ENCODE measurements at places on chromosomes 3 and 15.

DNA sequence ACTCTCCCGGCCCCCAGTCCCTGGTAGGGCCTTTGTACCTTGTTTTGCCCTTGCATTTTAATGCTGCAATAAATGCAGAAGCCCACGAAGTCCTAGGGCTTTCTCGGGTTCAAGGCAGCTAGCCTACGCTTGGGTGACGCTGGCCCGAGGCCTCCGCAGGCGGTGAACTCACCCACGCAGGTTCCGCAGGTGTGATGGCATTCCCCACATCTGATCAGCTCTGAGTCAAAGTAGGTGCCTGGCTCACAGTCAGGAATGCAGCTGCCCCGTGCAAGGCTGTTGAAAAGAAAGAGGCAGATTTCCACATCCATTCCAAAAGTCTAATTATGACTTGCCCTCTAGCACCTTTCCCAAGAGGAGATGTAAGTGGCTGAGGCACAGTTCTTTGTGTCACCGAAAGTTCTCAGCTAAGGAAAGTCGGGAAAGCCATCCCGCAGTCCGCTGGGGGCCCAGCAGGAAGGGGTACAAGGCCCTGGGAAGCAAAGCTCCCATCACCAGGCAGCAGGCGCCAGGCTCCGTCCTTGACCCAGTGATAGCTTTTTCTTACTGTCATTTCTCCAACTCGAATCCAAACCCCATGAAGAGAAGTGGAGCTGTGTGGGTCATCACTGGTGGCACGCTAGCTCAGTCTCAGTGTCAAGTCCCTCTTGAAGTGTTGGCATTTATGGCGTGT, 23.2 kb upstream of the SNRPA1 start:
- DNase-seq: no peak

DNA sequence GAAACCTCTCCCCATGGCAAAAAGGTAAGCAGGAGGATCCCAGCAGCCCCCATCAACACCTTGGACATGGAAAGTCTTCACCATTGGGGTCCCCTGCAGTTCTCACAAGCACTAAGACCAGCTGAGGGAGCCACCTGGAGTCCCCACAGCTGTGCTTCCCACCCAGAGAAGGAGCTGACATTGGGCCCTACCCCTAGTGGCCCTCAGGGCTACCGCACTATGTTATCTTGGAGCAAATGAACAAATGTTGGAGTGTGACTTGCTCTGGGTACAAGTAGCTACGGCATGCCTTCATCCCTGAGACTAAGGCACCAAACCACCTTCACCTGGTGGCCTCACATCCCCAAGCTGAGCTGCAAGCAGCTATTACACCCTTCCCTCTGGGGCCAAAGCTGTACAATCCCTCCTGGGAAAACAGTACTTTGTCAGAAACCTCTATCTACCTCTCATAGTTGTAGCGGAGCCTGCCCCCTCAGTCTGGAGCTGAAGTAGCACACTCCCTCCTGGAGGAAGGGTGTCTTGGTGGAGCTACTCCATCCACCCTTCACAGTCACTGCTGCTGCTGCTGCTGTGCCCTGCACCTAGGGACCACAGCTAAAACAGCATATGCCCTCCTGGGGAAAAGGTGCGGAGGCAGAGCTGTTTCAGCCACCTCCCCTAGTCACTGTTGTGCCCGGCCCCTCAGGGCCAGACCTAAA, 42.7 kb downstream of the SERP1 start:
- DNase-seq: no peak

- DNase-seq: no peak
Observed at GRCh38 chr15:48413304-48413703, 82.1 kb downstream of the DUT start.

DNA sequence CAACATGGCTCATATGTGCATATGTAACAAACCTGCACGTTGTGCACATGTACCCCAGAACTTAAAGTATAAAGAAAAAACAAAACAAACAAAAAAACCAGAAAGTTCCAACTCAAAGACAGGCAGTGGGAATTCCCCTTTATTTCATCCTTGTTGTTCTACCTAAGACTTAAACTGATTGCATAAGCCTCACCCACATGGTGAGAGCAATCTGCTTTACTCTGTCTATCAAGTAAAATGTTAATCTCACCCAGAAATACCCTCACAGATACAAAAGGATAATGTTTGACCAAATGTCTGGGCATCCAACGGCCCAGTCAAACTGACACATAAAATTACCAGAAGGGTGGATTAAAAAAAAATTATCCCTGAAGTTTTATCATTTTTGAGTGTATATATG, 190.9 kb upstream of the PLSCR5 start:
- DNase-seq: no peak

GRCh38 chr3:46410669-46411068, 3.6 kb downstream of the CCRL2 start:
- no peak for DNase-seq

DNA sequence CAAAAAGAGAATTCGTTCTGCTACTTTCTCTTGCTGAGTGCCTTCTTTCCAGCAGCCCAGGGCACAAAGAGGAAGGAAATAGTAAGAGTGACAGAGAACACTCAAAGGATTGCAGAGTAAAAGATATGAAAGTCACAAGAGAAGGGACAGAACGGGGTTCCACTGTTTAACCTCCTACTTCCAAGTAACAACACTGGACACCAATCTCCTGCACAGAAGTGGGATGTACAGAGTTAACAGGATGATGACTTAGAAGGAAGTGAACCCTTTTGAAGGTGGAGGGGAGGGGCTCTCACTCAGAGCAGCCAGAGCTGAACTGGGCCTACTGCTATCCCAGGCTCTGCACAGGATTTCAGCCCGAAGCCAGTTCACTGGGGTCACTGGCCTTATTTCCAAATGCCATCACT, 130.1 kb upstream of the PRICKLE2 start:
- no peak for DNase-seq

GRCh38 chr3:16174026-16174355, 489 bp upstream of the GALNT15 start:
- DNase-seq: no peak

- DNase-seq: peak; percentile 68
Observed at GRCh38 chr15:74835312-74835823, 7.6 kb downstream of the ULK3 start.

All from activated T-cell treated with anti-CD3 and anti-CD28 coated beads, Interleukin-2, amount 50 U/mL, for 24 hours (primary cell).